ENCODE measurements at places on chromosomes 5 and 9.

GRCh38 chr9:22682961-22683699 lies 236.5 kb downstream of the DMRTA1 start:
- peak; percentile 78 for ATAC-seq

DNA sequence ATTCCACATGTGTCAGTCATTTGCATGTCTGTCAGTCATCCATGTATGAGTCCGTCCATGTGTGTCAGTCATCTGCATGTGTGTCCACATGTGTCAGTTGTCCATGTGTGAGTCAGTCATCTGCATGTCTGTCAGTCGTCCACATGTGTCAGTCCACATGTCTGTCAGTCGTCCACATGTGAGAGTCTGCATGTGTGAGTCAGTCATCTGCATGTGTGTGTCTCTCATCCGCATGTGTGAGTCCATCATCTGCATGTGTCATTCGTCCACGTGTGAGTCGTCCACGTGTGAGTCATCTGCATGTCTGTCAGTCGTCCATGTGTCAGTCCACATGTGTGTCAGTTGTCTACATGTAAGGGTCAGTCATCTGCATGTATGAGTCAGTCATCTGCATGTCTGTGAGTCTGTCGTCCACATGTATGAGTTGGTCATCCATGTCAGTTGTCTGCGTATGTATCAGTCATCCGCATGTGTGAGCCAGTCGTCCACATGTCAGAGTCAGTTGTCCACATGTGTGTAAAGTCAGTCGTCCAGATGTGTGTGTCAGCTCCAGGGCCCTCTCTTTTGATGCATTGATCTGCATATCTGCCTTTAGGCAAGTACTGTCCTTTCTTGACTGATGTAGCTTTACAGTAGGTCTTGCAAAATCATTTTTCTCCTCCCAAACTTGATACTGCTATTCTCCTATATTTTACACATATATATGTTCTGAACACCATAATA lies 72.5 kb upstream of the CACNA1B start:
- no peak for ATAC-seq

DNA sequence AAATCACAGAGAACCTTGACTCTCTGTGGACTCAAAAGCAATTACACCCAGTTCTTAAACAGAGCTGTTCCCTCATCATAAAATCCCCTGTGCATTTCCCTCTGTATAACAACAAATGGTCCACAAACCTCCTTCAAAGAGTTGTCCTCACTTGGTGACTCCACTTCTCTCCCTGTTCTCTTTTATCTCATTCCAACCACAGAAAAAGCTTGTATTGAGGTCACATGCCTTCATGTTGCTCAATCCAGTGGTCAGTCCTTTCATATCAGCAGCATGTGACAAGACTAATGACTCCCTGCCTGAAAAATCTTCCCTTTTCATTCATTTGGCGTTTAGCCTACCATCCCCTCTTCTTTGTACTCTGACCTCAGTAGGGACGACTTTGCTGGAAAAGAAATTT lies 158.0 kb downstream of the DEPDC1B start:
- ATAC-seq = no peak

DNA sequence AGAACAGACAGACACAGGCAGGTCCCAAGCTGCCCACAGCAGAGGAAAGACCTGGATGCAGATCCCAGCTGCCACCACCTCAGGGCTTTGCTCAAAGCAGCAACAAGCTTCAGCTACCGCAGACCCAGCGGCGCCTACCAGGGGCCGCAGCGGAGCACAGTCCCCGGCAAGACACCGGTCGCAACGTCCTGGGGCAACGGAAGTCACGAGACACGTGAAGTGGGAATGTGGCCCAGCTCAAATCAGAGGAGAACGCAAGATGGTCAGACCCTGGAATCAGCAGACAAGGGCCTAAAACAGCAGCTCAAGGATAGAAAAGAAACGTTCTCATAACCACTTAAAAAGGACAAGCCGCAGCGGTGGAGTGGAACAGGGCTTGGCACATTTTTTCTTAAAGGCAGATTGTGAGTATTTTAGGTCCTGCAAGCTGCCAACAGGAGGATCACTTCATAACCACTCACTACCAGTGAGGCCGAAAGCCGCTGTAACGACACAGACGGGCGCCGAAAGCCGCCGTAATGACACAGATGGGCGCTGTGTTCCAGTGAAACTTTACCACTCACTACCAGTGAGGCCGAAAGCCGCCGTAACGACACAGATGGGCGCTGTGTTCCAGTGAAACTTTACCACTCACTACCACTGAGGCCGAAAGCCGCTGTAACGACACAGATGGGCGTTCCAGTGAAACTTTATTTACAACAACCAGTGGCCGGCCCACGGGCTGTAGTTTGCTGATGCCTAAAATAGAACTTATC lies 21.7 kb downstream of the SLC9A3 start:
- ATAC-seq = no peak

- ATAC-seq = no peak
Observed at GRCh38 chr5:21802100-21802499, 1051.0 kb downstream of the CDH12 start.

DNA sequence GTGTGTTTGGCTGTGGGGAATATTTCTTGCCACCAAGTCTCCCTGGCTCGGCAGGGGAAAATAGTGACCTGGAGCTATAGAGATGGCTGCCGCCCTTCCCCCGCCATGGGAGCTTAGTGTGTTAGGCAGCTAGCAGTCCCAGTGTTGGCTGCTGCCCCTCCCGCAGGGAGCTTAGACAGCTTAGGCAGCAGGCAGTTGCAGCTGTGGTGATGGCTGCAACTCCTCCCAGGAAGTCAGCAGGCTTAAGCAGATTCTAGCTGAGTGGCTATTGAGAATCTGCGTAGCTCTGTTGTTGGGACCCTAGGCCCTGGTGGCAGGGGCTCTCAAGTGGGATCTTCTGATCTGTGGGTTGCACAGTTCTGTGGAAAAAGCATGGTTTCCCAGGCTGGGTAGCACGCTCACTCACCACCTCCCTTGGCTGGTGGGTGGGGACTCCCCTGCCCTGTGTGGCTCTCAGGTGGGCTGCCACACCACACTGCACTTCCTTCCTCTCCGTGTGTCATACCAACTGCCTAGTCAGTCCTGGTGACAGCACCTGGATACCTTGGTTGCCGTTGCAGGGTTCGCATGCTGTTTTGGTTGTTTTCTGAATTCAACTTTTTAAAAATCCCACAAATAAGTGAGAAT lies 9.3 kb downstream of the OR1N2 start:
- no peak for ATAC-seq

- peak; percentile 47 for ATAC-seq
Observed at GRCh38 chr5:150758203-150758530, 650 bp downstream of the DCTN4 start.

DNA sequence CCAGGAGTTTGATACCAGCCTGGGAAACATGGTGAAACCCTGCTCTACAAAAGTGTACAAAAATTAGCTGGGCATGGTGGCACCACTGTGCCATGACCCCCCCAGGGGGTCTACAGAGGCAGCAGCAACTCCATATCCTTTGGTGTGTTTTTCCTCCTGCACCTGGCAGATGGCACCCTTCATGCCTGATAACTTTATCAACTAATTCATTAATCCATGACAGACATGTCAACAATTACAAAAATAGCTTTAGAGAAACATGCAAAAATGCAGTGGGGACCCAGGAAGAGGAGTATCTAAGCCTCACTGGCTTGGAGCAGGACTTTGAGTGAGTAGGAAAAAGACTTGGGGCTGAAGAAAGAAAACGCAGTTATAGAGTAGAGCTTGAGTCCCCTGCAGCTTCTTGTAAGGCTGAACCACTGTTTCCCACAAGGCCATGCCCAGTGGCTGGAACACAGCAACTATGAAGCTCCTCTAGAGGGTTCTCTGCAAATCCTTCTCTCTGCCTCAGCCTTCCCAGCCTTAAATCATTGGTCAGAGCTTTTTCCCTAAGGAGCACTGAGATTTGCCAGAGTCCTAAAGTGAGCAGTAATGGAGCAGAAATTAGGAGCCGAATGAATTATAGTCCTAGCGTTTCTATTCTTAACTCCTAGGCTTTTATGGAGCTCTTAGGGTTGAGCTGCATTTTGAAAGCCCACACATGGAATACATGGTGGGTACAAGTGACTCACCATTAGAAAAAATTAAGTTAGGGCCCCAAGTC lies 25.5 kb upstream of the B4GALT1 start:
- peak; percentile 69 for ATAC-seq

GRCh38 chr5:40217553-40217952 lies 462.2 kb upstream of the PTGER4 start:
- ATAC-seq = no peak

- ATAC-seq = no peak
Observed at GRCh38 chr5:14202462-14202861, 59.3 kb downstream of the TRIO start.

DNA sequence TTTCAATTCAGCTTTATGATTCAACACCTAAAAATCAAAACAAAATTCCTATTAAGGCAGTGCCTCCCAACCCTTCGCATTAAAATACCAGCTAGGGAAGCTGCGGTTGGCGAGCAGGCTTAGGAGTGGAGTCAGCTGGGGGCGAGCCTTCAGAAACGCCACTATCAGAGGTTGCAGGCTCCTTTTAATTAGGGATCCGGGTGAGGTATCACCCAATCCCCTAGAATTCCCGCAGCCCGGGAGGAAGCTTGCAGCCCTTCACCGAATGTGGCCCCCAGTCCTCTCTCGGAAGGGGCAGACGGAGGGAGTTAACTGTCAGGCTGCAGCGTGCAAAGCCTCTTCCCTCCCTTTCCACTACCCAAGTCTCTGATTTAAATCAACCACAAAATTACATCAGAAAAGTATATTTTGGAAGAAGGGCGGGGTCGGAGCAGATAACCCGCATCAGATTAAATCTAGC lies 1.7 kb downstream of the STC2 start:
- ATAC-seq = peak; percentile 54

GRCh38 chr9:127075624-127076372 lies 46.6 kb downstream of the ANGPTL2 start:
- no peak for ATAC-seq

GRCh38 chr9:1013021-1013420 lies 36.6 kb downstream of the DMRT3 start:
- no peak for ATAC-seq

DNA sequence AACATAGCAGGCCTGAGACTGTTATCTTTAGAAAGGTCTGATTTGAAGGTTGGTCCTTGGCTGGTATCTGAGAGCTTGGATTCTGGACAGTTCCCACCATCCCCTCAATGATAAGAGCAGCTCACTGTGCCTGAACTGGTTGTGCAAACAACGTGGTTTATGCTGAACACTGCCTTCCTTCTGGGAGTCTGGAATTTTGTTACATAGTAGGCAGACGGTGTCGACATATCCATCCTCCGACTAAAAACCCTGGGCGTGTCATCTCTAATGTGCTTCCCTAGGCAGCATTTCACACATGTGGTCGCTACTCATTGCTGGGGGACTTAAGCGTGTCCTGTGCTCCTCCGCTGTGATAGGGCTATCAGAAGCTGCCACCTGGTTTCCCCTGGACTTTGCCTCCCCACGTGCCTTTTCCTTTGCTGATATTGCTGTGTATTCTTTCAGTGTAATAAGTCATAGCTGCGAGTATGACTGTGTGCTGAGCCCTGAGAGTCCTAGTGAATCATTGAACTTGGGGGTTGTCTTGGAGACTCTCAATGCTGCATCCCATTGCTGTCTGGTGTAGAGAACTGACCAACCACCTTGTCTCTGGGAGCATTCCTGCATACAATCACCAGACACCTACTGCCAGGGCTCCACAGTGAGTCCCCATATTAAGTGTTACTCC lies 119.1 kb upstream of the TBC1D2 start:
- ATAC-seq = peak; percentile 41

DNA sequence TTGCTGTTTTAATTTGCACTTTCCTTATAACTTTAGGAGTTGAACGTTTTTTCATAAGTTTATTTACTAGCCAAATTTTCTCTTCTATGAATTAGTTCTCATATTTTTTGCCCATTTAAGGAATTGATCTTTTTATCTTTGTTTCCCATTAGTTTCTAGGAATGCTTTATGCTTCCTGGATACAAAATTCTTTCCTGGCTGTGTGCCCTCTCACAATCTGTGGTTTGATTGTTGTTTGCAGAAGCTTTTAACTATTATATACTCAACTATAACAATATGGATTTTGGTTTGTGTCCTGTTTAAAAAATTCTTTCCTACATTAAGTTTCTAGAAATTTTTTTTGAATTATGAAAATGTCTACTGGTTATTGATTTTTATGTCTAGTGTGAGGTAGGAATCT lies 206.3 kb downstream of the CSNK1G3 start:
- ATAC-seq = no peak

DNA sequence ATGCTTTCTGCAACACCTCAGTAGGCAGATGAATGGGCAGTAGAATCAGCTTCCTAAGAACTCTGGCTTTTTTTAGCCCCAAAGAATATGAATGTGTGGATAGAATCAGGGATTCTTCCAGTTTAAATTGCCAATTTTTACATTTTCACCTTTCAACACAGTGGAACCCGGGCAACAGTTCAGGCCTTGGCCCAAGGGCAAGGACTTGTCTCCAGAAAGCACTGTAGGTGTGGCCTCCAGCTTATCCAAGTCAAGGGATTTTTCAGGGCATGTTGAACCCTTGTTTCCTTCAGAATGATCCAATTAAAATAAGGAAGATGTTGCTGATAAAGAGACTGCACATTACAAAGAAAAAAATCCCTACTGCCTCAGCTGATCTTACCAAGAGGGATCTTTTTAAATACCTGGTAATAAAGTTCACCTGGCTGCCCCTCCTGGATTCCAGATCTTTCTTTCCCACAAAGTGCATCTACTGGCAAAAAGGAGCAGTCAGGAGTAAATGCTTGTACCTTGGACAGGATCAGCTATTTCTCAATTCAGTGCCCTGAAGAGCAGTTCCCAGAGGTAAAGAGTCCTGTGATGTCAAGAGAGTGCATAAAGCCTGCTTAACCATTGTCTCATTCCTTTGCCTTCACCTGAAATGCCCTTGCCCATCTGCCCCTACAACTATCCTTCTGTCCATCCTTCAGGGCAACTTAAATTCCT lies 80.1 kb upstream of the PLPP6 start:
- no peak for ATAC-seq

- ATAC-seq = no peak
Observed at GRCh38 chr9:138120511-138121437, 243.2 kb downstream of the CACNA1B start.

DNA sequence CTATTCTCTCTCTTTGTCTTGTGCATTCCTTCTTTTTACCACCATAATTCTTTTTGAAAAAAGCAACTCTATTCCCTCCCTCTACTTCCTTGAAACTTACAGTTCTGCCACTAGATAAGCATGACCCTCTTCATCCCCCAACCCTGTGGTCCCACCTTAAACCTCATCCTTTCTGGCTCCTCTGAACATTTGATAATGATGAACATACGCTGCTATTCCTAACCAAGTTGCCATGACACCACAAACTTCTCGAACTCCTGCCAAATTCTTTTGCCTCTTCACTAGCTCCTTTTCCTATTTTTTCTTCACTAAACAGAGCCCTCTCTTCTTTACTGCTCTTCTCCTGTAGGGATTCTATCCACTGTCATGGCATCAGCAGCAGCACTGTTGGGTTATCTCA lies 57.1 kb downstream of the MOCS2 start:
- no peak for ATAC-seq

GRCh38 chr5:34042321-34042720 lies 692 bp downstream of the C1QTNF3 start:
- no peak for ATAC-seq
